ENCODE measurements at places on chromosomes 3 and 15. TPM values are rescaled to one million over a fixed set of nuclear protein-coding genes. Genes with fewer than 3 reads are reported as not detected.

DNA sequence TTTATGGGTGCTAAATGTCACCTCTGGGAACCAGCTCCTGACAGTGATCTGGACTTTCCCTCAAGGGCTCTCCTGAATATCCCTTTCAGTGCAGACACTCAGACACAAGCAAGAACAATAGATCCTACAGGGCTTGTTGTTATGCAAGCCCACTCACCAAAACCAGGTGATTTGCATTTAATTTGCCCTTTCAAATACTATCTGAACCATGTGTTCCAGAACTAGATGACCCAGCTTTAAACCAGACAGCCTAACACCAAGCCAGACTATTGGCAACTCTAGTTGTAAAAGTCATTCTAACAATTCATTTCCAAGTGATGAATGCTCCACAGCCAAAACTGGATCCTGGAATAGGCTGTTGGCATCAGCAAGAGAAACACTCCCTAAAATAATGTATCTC, 5.6 kb upstream of the ATP8B4 start:
- DNase-seq, result no peak

- no peak for DNase-seq
These were observed 161.6 kb upstream of the PDZRN3 start for GRCh38 chr3:73786321-73786807.

GRCh38 chr3:20001932-20002331, 10.1 kb downstream of the PP2D1 start:
- no peak for DNase-seq

GPR156 gene
- 3.0 TPM for total RNA-seq

Data from PC-9 (cell line).